ENCODE measurements at places on chromosomes 6 and 20.

GRCh38 chr6:45438849-45439406 is 61.2 kb upstream of the SUPT3H start:
- no peak for DNase-seq

- DNase-seq, result no peak
Observed at GRCh38 chr20:13341737-13342393, 120.8 kb downstream of the ISM1 start.

- no peak for DNase-seq
Observed at GRCh38 chr6:100856146-100856545, 25.0 kb downstream of the ASCC3 start.

GRCh38 chr20:11047559-11047958 is 373.8 kb upstream of the JAG1 start:
- DNase-seq, result no peak

- no peak for DNase-seq
Observed at GRCh38 chr6:71194724-71195123, 93.9 kb upstream of the OGFRL1 start.

DNA sequence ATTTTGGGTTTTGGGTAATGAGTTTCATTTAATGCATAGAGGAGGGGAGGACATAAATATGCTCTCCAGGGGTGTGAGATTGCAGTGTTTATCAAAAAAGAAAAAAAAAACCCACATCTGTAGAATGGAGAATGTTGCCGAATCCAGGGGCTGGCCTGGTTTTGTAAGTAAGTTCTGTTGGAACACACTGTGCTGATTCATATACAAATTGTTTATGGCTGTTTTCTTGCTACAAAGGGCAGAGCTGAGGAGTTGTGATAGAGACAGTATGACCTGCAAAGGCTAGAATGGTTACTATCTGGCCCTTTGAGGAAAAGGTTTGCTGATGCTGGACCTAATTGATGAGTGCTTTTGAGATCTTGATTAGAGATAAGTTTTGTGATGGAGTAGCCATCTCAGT is 30.4 kb downstream of the SCAF8 start:
- DNase-seq, result no peak

DNA sequence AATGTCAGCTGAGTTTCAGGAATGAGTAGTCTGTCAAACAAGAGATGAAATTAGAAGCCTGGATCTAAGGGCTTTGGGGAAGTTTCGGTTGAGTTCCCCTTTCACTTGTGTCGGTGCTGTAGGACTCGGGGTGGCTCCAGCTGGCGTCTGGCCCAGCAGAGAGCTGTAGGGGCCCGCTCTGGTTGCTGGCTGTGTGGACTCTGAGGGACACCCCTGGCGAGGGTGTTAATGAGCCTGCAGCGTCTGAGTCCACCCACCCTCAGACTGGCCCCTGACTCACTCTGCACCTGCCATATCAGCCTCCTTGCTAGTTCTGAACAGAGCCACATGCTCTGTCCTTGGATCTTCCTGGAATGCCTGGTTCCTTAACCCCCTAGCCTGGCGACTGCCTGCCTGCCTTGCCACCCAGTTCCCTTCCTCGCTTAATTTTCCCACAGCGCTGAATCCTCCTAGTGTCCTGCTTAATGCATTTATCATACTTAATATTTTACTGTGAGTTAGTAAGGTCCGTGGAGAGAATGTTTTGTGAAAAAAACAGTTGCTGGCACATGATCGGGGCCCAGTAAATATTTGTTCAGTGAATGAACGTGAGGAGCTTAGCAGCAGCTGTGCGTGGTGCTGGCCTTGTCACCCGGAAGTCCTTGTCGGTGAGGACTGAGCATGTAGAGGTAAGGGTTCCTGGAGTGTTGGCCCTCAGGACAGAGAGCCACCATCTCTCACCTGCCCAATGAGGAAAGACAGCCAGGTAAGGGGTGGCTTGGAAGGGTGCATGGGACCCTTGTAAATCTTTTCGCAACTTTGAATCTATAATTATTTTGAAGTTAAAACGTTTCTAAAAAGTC is 1.6 kb downstream of the DNAJC5 start:
- DNase-seq, result peak; percentile 70

- no peak for DNase-seq
Observed at GRCh38 chr6:37860226-37860839, 40.8 kb downstream of the ZFAND3 start.

DNA sequence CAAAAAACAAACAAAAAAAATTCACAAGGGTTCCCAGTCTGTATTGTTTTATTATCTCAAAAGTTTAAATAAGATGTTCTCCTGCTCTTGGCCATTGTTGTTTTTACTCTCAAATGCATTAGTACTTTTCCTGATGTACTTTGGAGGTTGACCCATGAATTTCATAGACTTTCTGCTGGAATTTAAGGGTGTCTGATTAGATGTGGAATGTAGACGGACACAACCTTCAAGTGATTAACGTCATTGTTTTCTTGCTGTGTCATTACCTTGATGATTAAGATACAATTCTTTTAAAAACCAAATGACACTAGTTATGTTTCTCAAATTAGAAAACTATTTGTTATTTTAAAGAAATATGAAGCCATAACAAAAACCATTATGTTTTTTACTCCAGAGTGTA is 421.4 kb upstream of the RUNX2 start:
- no peak for DNase-seq

- DNase-seq, result no peak
Observed at GRCh38 chr6:151374036-151374683, 17.2 kb downstream of the ZBTB2 start.

GRCh38 chr6:6176586-6177228 is 143.8 kb downstream of the F13A1 start:
- no peak for DNase-seq

DNA sequence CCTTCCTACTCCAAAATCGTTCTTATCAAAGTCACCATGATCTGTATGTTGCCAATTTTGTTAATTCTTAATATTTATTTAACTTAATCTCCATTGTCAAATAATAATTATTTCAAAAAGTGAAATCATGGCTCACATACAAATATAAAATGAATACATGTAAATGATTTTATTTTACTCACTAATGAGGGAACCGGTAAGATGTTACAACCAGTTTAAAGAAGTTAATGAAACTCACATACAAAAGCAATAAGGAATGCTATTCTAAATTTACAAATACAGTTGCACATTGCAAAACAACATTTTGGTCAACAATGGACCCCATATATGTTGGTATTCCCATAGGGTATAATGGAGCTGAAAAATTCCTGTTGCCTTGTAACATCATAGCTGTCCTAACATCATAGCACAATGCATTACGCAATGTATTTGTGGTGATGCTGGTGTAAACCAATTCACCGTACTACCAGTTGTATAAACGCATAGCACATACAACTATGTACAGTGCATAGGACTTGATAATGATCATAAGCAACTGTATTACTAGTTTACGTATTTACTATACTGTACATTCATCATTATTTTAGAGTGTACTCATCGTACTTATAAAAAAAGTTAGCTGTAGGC is 6.5 kb upstream of the SLC22A16 start:
- DNase-seq, result no peak

GRCh38 chr6:18323935-18324705 is 59.8 kb upstream of the DEK start:
- no peak for DNase-seq

GRCh38 chr6:160750276-160750689 is 48.2 kb downstream of the PLG start:
- DNase-seq, result no peak

- no peak for DNase-seq
Observed at GRCh38 chr20:24742989-24743388, 206.1 kb upstream of the CST7 start.

- no peak for DNase-seq
Observed at GRCh38 chr6:148771896-148772554, 25.2 kb downstream of the UST start.

DNA sequence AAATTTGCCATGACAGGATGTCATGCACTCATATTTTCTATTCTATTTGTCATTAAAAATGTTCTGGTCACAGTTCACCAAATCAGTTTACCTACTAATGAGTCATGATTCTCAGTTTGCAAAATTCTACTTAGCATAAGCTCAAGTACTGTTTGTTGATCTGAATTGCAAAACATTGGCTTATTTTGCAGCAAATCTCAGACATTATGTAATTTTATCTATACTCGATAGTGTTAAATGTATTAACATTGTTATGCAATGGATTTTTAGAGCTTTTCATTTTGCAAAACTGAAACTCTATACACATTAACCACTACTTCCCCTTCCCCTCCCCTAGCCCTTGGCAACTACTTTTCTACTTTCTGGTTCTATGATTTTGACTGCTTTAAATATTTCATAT is 213.8 kb upstream of the ZFP64 start:
- no peak for DNase-seq

GRCh38 chr20:17782768-17783167 is 83.0 kb downstream of the BANF2 start:
- no peak for DNase-seq

DNA sequence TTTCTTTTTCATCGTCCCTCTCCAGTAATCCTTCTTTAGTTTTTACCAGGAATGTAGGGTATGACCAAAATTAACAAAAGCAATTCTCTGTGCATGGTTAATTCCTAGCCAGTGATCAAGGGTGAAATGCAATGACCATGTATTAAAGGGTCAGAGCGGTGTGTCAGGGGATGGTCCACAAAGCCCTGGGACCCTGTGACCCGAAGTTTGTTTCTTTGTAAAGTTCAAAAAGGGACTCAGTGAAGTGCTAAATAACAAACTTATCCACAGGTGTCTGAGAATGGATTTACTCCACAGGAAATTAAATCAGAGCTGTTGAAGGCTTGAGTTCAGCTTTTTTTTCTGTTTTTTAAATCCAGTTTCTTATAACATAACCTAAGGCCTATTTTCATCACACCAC is 375.7 kb downstream of the GJA1 start:
- DNase-seq, result no peak

DNA sequence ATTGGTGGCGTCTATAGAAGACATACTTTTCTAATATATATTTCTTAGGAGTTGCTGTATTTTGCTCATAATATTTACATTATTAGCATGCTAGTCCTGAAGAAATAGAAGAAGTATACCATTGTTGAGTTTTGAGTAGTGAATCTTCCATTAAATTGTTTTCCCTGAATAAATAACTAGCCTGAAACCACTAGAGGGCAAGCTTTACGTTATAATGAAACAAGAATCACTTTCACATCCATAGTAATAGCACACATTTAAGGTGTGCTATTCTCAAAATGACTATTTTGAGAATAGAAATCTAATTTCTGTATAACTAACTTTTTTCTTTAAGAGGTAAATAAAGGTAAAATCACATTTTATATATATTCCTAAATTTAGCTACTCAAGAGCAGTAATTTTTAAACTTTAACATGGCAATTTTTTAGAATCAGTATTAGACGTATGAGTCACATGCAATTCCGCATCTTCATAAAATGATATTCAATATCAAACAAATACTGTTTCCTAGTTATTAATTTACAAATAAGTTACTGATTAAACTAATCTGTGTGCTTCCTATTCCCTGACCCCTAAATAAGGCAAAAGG is 213.2 kb upstream of the MANEA start:
- no peak for DNase-seq

- no peak for DNase-seq
Observed at GRCh38 chr6:21265730-21266044, 327.9 kb upstream of the SOX4 start.

DNA sequence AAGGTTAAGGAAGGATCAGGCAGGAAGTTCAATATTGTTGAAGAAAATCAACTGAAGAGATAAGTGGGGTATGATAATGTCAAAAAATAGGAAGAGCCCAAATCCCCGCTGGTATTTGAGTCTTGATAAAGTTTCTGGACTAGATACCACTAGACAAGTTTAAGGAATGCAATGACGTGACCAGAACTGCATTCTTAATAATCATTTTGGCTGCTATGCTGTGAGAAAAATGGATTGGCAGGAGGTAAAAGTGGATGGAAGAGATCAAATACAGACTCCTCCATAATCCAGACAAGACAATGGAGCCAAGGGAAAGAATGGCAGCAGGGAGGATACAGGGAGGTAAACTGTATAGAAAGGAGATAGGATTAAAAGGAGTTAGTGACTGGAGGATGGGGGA is 128.2 kb downstream of the COL12A1 start:
- DNase-seq, result no peak

DNA sequence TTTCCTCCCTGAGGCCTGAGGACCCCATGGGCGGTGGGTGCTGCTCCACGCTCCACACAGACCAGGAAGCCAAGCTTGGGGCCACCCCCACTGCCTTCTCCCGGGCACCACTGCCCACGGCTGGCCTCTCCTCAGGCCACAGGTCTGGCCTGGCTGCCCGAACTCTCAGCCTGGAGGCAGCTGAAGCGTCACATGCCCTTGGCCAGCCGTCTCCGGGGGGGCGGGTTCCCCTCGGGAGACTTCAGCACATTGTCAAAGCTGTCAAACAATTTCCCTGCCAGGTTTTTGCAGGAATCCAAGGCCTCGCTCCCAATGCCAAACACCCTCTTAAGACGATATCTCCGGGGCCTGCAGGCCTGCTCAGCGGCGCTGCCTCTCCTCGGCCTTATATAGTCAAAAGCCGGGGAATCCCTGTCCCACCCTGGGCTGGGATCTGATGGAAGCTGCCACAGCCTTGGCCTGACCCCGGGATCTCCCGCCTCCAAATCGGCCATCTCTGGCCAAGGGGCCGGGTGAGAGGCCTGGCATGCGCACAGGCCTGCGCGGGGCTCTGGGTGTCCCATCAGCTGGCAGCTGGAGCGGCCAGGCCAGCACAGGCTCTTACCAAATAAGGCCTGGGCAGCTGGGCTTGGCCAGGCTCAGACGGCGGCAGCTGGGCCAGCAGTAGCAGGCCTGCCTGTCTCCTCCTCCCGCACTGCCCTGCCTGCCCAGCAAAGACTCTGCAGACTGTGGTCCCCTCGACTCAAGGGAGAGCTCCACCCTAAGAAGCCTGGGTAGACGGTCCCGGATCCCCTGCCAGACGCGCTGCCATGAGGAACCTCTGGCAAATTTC is 49.7 kb downstream of the RBM38 start:
- no peak for DNase-seq

DNA sequence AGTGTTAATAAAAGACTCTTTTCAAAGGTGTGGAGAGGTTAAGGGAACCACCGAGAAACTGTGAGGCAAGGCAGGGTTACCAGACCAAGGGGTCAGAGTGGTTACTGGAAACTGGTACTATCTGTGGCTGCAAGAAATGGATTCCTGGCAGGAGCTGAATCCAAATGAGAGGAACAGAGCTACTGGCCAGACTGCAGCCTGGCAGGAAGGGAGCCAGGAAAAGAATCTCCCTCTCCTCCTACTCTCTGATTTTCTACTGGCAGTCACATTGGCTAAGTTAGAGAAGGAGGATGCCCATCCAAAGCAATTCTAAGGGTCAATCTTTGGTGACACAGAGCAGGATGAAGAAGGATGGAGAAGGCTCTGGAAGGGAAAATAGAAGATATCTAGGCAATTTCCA is 211.5 kb downstream of the GRM1 start:
- no peak for DNase-seq

DNA sequence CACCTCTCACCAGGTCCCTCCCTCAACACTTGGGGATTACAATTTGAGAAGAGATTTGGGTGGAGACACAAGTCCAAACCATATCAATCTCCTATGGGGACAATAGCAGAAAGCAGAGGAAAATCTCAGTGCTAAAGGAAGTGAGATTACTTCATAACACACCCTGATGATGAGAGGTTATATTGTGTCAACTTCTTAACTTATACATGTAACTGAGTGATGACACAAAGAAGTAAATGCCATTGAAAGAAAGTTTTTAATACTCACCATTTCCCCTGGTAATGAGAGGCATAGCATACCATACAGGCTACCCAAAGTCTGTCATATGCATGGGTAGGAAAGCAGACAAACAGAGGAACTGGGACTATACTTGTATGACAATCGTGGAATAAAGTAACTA is 137.2 kb downstream of the MMUT start:
- no peak for DNase-seq
